ENCODE measurements at places on chromosomes 7 and 10. TPM values are rescaled to one million over a fixed set of nuclear protein-coding genes. Genes with fewer than 3 reads are reported as not detected.

TRPV6 gene
- total RNA-seq: not detected

- no peak overlapping the region for H3K27ac ChIP-seq
- H3K4me3 ChIP-seq: no peak overlapping the region
- no peaks in the 10 kb centered on the region for H3K4me1 ChIP-seq
- no peaks in the 10 kb centered on the region for H3K36me3 ChIP-seq
- no peak for DNase-seq
Measured at GRCh38 chr10:74337330-74338016, 186.5 kb downstream of the ADK start.

DNAJC30 gene
- 10.3 TPM for total RNA-seq

DNA sequence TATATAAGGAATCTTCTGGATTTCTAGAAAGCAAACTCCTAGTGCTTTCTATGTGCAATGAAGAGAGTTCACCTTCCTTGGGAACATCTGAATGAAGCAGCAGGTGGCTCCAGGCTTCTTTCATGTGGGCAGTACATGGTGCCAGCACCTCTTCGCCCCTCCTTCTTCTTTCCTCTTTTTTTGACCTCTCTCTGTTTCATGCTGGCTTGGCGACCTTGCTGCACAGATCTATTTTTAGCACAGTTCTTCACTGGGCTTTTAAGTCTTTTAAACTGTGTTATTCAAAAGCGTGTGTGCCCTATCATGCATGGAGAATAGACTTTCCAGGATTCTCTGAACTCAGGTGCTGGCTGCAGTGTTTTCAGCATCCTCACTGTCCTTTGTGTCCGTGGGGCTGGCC lies 400.3 kb upstream of the PRKCQ start:
- no peaks in the 10 kb centered on the region for H3K36me3 ChIP-seq
- no peak overlapping the region for H3K27ac ChIP-seq
- H3K27me3 ChIP-seq: no peaks in the 10 kb centered on the region
- no peak overlapping the region for H3K4me3 ChIP-seq

DNA sequence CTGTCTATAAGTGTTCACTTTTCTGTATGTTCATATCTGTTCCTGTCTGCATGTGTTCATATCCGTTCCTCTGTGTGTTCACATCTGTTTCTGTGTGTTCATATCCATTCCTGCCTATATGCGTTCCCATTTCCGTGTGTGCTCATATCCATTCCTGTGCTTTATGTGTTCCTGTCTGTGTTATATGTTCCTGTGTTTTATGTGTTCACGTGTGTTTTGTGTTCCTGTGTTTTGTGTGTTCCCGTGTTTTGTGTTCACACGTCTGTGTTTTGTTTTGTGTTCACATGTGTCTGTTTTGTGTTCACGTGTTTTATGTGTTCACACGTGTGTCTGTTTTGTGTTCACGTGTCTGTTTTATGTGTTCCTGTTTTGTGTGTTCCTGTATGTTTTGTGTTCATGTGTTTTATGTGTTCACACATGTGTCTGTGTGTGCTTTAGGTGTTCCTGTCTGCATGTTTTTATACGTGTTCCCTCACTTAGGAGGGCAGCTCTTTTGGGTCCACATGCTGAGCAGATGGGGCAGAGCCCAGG lies 42.2 kb upstream of the CNPY1 start:
- no peak overlapping the region for H3K27ac ChIP-seq
- peaks cover 6% of the 10 kb centered on the region for H3K36me3 ChIP-seq
- H3K4me3 ChIP-seq: no peak overlapping the region
- peaks cover 9% of the 10 kb centered on the region for H3K27me3 ChIP-seq
- H3K4me1 ChIP-seq: peaks cover 5% of the 10 kb centered on the region

DNA sequence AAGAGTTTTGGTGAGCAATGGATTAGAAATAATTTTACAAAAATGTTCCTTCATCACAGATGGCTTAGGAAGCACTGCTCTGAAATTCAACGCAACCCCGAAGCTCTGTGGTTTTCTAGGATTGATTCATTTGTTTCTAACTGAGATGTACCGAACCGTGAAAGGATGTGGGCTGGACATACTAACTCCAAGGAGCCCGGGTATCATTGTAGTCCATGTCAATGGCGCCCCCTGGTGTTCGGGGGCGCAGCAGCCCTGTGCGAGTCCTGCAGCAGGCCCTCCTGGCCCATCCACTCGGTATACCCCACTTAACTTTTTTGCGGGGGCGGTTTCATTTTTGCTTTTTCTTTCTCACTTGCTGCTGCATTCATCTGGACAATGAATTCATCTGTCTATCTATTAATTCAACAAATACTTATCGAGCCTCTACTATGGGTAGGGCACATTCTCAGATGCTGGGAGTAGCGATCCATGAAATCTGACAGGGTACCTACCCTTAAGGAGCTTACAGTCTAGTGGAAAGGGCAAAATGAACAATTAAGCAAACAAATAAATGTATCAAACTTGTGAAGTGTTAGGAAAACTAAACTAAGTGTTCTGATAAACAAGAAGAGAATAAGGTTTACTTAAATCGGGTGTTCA lies 25.2 kb upstream of the ITPRID1 start:
- peaks cover 5% of the 10 kb centered on the region for H3K4me1 ChIP-seq
- H3K27me3 ChIP-seq: peaks cover 1% of the 10 kb centered on the region
- H3K4me3 ChIP-seq: no peak overlapping the region
- no peaks in the 10 kb centered on the region for H3K36me3 ChIP-seq
- DNase-seq: peak; percentile 66

- no peaks in the 10 kb centered on the region for H3K36me3 ChIP-seq
- no peak for DNase-seq
- no peak overlapping the region for H3K4me3 ChIP-seq
- H3K27ac ChIP-seq: no peak overlapping the region
- peaks cover 2% of the 10 kb centered on the region for H3K27me3 ChIP-seq
Measured at GRCh38 chr10:25125201-25125611, 49.6 kb upstream of the GPR158 start.

GRCh38 chr10:33247221-33247922 lies 87.1 kb downstream of the NRP1 start:
- peaks cover 23% of the 10 kb centered on the region for H3K27me3 ChIP-seq

DNA sequence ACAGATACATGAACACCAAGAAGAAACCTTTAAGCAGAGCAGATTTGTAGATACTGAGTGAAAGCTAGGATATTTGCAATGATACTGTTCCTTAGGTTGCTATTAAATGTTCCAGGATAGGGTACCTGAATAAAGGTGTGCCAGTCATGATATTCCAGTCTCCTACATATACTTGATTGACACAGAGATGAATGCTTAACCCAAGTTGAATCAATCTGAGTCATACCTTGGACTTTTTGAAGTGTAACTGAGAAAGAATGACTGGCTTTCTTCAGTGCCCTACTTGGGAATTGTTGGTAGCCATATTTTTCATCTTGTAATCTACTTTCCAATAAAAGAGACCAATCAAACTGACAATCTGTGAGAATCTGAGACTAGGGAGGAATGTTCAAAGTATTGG lies 805.7 kb upstream of the GHITM start:
- DNase-seq: no peak
- H3K4me3 ChIP-seq: no peak overlapping the region
- no peak overlapping the region for H3K27ac ChIP-seq
- H3K36me3 ChIP-seq: no peaks in the 10 kb centered on the region
- no peaks in the 10 kb centered on the region for H3K4me1 ChIP-seq
- H3K27me3 ChIP-seq: no peaks in the 10 kb centered on the region

DNA sequence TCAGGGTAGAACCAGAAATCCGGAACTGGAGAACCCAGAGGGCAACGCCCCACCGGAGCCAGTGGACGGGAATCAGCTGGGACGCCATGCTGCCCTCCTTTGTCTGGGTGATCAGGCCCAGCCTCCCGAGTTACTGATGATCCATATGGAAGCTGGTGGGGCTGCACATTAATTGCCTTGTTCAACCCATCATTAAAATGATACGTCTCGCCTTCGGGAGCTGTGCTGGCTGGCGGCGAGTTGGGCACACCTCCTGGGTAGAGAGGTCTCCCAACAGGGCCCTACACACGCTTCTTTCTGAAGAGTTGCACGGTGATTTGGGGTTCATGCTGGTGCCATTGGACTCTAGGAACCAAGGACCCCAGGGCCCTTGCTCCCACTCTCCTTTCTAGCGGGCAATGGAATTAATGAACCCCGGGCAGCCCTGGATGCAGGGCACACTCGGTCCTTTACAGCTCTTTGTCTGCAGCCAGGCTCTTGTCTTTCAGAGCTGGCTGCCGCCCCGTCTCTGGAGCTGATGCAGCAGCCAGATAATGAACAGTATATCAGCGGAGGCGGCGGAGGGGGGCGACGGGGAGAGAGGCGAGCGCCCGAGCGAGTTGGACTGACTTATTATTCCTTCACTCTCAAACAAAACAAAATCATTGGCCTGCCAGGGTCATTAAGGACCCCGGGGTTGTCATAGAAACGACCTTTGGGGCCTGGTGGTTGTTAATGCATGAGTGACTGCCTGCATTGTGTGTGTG lies 412.2 kb upstream of the ZMIZ1 start:
- H3K36me3 ChIP-seq: no peaks in the 10 kb centered on the region
- no peak for DNase-seq
- H3K4me3 ChIP-seq: no peak overlapping the region
- no peaks in the 10 kb centered on the region for H3K27me3 ChIP-seq
- no peak overlapping the region for H3K27ac ChIP-seq

DNA sequence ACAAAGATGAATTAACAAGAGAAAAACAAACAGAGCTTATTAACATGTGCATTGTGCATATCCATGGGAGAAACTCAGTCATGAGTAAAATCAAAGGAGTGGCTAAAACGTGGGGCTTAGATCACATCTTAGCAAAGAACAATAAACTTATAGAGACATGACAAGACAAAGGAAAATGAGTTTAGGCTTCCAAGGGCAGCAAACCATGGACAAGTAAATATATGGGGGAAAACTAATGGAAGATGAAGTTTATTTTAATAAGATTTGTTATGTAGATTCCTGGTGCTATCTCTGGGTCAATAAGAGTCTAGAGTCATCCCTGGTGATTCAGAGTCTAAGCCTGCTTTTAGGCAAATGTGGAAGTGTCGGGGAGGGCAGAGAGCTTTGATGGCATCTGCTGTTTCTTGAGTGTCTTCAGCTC lies 87.2 kb upstream of the PLPP4 start:
- H3K36me3 ChIP-seq: no peaks in the 10 kb centered on the region
- no peak for DNase-seq
- no peaks in the 10 kb centered on the region for H3K4me1 ChIP-seq
- H3K4me3 ChIP-seq: no peak overlapping the region
- no peak overlapping the region for H3K27ac ChIP-seq

DNA sequence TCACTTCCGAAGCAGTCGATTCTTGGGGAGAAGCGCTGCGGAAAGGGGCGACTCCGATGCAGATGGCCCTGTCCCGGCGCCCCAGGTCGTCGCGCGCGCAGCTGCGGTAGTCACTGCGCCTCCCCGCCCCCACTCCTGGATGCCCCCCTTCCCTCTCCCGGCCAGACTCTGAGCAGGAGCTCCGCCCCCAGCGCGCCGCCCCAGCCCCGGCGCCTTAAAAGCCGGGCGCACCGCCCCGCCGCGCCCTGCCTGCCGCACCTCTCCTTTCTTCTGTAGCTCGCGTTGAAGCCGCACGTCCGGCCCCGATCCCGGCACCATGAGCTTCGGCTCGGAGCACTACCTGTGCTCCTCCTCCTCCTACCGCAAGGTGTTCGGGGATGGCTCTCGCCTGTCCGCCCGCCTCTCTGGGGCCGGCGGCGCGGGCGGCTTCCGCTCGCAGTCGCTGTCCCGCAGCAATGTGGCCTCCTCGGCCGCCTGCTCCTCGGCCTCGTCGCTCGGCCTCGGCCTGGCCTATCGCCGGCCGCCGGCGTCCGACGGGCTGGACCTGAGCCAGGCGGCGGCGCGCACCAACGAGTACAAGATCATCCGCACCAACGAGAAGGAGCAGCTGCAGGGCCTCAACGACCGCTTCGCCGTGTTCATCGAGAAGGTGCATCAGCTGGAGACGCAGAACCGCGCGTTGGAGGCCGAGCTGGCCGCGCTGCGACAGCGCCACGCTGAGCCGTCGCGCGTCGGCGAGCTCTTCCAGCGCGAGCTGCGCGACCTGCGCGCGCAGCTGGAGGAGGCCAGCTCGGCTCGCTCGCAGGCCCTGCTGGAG lies at the start of gene INA:
TSS of gene INA (plus strand) at position 243 of the 817 bp plus-strand sequence. CDS start at position 317, 74 bp downstream.
- no peak within 1 kb of the TSS for H3K4me3 ChIP-seq
- H3K4me1 ChIP-seq: peaks cover 10% of the 10 kb centered on the region
- H3K27ac ChIP-seq: no peak within 1 kb of the TSS
- peaks cover 6% of the 10 kb centered on the region for H3K36me3 ChIP-seq

- peaks cover 9% of the 10 kb centered on the region for H3K4me1 ChIP-seq
- H3K27ac ChIP-seq: no peak overlapping the region
- no peak for DNase-seq
- H3K4me3 ChIP-seq: no peak overlapping the region
- H3K27me3 ChIP-seq: peaks cover 6% of the 10 kb centered on the region
- no peaks in the 10 kb centered on the region for H3K36me3 ChIP-seq
Measured at GRCh38 chr10:17418249-17418648, 36.1 kb downstream of the ST8SIA6 start.

SPACDR gene
- total RNA-seq: 4.3 TPM

EFCAB10 gene
- total RNA-seq: 0.28 TPM

MBL2 gene
- not detected for total RNA-seq

SLC26A4 gene
- 0.67 TPM for total RNA-seq

MKX gene
- total RNA-seq: 0.80 TPM

DNA sequence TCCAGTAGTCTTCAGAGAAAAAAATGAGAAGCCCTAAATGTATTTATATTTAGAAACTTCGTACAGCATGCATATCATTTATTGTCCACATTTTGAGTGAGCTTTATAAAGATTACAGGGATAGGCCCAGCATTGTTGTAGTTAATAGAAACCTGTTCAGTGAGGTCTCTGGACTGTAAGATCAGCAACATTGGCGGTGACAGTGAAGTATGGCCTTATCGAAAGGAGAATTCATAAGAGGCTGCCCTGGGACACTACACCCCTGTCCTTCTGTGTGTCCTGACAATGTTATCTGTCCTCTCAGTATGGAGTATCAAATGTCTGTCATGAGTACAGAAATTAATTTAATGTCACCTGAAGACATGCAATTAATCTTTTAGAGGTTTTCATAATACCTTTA lies 57.2 kb downstream of the SHH start:
- DNase-seq: no peak
- H3K27ac ChIP-seq: no peak overlapping the region
- peaks cover 2% of the 10 kb centered on the region for H3K27me3 ChIP-seq

PIP gene
- total RNA-seq: not detected

- no peaks in the 10 kb centered on the region for H3K4me1 ChIP-seq
- no peaks in the 10 kb centered on the region for H3K36me3 ChIP-seq
- no peak overlapping the region for H3K27ac ChIP-seq
- no peak overlapping the region for H3K4me3 ChIP-seq
- no peaks in the 10 kb centered on the region for H3K27me3 ChIP-seq
Measured at GRCh38 chr10:120156614-120157274, 264.2 kb downstream of the SEC23IP start.

GRCh38 chr10:24894309-24894708 lies 58.1 kb downstream of the PRTFDC1 start:
- peaks cover 11% of the 10 kb centered on the region for H3K4me1 ChIP-seq
- no peak for DNase-seq
- no peak overlapping the region for H3K4me3 ChIP-seq
- H3K27me3 ChIP-seq: no peaks in the 10 kb centered on the region
- no peak overlapping the region for H3K27ac ChIP-seq
- no peaks in the 10 kb centered on the region for H3K36me3 ChIP-seq

LRRD1 gene
- 0.59 TPM for total RNA-seq

Data from endothelial cell (in vitro differentiated cells).